Stimulated activated CD8-positive, alpha-beta memory T cell treated with anti-CD3 and anti-CD28 coated beads, Interleukin-7, amount 100 ng/mL, for 1 hour (primary cell): ENCODE measurements at places on chromosomes 1 and 21.

DNA sequence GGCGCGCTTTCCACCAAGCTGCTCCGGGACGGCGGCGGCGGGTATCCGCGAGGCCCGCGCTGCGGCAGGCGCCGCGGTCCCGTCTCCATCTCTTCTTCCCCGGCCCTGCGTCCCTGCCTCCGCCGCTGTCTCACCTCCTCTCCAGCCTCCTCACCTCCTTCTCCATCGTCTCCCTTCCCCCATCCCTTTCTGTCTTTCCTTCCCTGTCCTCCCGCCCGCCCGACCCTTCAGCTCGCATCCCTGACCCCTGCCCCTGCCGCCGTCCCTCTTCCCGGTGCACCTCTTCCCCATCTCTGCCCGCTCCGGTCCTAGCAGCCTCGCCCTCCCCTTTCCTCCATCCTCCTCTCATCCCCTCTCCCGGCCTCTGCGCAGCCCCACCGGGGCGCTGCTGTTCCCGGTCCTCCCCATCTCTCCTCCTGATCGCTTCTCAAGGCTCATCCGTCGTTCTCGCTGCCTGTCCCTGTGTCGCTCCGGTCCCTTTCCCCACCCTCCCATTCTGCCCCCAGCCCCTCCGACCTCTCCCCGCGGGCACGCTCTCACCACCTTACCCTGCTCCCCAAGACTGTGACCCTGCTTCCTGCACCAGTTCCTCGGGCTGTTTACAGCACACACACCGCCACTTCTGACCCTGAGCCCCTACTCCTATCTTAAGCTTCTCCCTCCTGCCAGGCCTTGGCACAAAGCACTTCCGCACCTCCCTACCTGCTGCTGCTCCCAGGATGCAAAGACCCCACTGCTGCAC is 760 bp upstream of the NPHP4 start:
- DNase-seq, result no peak

DNA sequence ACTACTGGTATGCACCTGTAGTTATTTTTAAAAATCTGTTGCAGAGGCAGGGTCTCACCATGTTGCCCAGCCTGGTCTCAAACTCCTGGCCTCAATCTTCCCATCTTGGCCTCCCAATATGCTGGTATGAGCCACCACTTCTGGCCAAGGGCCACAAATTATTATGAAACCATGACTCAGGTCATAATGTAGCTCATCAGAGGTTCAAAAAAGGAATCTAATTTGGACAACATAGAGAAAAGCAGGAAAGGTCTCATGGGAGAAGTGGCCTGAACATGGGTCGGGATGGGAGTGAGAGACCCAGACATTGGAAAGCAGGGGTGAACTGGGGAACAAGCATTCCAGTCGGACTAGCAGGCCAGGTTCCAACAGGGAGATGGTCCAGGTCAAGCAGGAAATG is 45.2 kb upstream of the C1orf198 start:
- no peak for DNase-seq

DNA sequence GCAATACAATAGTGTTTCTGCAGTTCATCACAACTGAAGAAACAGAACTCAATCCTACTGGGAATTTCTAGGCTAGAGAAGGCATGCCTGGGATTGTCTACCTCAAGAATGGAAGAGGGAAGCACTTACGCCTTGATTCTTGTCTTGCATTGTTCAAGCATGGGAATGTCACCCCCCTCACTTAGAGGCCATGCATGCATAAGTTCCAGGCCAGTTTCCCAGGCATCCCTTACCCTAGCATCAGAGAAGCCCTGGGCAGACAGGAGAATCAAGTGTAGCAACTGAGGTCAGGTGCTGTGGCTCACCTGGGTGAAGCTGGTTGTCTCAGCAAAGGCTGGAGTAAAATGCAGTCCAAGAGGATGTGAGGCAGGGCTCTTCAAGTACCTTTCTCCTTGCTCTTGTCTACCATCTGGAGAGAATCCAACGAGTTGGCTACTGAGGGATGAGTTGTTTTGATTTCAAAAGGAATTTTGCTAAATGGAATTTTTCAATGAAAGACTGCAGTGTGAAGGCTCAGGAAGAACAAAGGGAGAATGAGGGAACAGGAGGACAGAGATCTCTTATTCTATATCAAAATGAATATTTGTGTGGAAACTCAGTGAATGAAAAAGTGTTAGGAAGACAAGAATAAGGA is 174.3 kb downstream of the NEK7 start:
- no peak for DNase-seq

DNA sequence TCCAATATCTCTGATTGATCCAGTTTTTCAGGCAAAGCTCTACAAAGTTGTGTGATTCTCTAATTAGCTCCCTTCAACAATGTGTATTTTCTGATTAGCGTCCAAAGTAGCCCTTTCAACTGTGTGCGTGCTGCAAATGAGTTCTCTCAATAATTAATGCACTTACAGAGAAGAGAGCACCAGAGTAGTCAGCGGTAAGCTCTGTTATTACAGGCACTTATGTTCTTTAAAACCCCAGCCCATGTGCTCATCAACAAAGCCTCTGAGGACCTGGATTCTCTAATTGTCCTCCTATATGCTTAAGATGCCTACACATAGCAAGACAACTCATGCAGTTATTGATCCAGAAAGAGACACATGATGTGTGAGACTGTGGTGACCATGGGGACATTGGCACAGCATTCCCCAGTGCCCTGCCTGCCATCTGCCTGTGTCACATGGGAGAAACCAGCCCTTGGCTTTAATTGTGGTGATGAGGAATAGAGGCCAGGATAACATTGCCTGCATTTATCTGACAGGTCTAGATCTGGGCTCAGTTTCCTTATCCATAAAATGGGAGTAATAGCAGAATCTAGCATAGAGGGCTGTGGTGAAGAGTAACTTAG is 151.7 kb downstream of the PCP4 start:
- DNase-seq, result no peak

DNA sequence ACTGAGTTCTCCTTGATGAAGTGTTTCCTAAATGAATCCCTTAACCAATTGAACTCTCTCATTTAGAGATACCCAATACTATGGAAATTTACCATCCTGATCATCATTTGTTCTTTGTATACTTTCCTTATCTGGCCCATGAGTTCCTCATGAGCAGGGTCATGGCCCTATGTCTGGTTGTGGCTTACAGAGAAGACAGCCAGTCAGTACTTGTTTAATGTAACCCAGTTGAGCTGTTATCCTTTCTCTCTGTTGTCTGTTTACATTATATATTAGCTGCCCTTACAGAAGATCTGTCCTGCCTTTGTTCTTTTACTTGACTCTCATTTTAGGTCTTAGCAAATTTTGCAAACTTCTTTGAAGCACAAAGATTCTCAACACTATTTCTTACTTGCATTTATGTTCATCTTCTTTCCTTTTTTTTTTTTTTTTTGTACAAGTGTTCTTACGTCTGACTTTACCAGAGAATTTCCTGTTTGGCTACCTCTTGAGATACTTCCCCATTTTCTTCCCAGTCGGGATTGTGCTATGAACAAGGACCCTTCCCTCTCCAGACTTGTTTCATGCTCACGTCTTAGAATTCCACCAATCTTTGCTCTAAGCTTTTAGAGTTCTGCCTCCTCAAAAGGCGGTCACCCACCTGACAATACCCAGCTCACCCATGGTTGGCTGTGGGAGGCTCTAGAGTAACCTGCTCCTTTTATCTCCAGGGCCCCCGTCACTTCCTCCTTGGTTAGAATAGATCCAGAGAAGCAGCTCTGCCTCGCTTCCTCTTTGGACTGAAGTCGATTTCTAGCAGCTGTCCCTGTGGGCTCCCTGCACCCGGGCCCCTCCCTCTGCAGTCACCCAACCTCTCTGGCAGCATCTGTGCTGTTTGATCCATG is 53.6 kb upstream of the RUNX1 start:
- no peak for DNase-seq

- no peak for DNase-seq
These were observed 6.2 kb upstream of the POFUT2 start for GRCh38 chr21:45293726-45294401.

- DNase-seq, result no peak
These were observed 20.7 kb upstream of the GJA5 start for GRCh38 chr1:147781056-147781471.

DNA sequence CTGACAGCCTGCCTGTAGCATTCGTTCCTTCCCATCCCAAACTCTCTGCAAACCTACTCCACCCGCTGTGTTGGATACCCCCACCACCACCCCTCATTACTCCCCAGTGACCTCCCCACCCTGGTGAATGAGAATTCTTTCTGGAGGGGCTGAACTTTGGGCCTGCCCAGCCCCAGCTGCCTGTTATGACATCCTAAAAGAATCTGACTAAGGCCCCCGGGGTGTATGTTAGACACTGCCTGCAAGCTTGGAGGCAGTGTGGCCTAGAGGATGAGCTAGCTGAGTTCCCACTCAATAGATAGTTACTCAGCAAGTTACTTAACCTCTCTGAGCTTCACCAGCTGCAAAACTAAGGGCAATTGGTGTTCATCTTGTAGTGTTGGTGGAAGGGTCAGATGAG is 110.2 kb upstream of the FGGY start:
- no peak for DNase-seq

DNA sequence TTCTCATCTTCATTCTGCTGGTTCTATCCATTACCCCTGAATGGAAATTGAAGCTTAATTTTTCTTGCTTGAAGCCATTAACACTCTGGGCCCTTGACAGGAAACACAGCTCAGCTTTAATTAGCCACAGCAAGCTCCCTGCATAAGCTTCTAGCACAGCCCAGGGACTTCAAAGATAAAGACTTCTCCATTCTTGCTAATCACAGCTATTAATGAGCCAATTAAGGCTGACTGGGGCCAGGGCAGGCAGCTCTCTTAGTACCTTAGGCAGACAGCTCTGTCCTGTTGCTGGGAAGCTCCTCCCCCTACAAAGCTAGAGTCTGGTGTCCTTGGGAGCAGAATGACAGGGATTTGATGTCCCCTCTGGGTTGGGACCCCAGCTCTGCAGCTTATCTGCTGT is 27.9 kb upstream of the TRABD2B start:
- DNase-seq, result no peak

GRCh38 chr1:164971921-164972415 is 384.5 kb downstream of the LMX1A start:
- DNase-seq, result no peak

DNA sequence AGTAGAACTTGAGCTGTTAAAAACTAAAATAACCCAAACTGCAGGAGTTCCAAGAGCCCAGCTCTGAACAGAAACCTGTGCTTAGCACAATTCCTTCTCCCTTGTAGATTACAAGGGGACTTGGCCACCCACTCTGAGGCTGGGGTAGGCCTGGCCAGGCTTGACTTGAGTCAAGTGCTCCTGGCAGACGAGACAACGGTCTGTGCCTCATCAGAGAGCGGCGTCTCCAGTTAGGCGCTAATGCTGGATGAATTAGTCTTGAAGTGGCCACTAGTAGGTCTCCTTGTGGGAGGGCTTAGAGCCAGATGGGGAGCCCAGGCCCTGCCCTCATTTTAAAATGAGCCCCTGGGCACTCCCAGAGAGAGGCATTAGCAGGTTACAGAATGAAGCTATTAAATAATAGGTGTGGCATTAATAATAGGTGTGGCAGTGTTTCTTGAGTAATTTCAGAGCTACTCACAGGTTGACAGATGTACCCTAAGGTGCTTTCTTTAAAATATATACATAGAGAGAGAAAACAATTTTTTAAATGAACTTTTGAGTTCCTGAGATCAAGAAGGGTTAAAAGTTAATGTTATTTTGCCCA is 1.1 kb downstream of the EEIG2 start:
- no peak for DNase-seq

GRCh38 chr1:189868021-189868420 is 609.6 kb downstream of the BRINP3 start:
- DNase-seq, result no peak

DNA sequence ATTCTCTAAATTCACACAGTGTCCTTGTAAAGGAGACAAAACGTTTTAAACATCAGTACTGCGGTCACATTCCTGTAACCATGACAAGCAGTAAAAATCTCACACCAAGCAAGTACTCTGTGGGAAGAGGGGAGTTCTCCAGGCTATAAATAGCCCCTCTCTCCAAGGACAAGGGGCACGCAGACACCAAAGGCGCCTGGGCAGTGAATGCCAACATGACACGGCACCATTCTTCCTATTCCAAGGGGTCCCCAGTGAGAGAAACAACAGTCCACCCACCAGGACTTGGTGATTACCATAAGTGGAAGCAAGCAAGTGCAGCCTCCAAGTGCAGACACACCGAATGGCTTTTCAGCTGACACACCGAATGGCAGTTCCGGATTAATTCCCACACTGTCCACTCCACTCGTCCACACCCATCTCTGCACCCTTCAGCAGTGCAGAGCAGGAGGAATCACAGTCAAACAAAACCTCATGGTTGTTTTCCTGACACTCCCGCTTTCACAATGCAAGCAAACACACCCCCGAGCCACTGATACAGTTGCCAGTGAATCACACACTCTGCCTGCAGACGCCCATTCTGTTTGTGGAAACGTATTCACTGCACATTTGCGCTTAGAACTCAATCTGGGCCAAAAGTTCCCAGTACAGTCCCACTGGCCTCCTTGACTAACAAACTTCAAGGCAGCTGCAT is 1.8 kb downstream of the PTTG1IP start:
- no peak for DNase-seq

DNA sequence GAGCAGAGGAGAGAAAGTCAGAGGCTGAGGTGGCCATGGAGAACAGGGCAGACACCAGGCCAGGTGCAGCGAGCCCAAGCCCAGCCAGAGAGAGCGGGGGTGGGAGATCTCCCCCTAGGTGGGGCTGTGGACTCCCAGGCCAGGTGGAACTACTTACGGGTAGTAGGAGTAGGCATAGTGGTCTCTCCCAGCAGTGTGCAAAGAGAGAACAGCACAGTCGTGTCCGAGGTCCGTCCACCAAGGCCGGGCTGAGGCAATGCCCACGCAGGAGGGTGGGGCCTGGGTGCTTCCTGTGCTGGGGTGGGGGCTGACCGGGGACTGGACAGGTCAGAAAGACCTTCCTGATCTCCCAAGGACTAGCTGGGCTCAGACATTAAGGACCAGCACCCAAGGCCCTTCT is 263.7 kb downstream of the PTPRU start:
- no peak for DNase-seq

GRCh38 chr1:22414244-22414751 is 37.4 kb upstream of the ZBTB40 start:
- no peak for DNase-seq

- no peak for DNase-seq
These were observed 113.0 kb upstream of the NR5A2 start for GRCh38 chr1:199914546-199914945.

- no peak for DNase-seq
These were observed 995 bp downstream of the ID3 start for GRCh38 chr1:23558140-23558871.

- no peak for DNase-seq
These were observed 4.6 kb downstream of the IPO13 start for GRCh38 chr1:43951021-43951985.

- no peak for DNase-seq
These were observed 84.9 kb downstream of the CLEC20A start for GRCh38 chr1:178411756-178412399.

GRCh38 chr1:30820299-30820698 is 62.7 kb upstream of the LAPTM5 start:
- DNase-seq, result no peak
